Stimulated activated CD8-positive, alpha-beta memory T cell treated with anti-CD3 and anti-CD28 coated beads, Interleukin-7, amount 100 ng/mL, for 1 hour (primary cell): ENCODE measurements at places on chromosomes 7 and 10.

DNA sequence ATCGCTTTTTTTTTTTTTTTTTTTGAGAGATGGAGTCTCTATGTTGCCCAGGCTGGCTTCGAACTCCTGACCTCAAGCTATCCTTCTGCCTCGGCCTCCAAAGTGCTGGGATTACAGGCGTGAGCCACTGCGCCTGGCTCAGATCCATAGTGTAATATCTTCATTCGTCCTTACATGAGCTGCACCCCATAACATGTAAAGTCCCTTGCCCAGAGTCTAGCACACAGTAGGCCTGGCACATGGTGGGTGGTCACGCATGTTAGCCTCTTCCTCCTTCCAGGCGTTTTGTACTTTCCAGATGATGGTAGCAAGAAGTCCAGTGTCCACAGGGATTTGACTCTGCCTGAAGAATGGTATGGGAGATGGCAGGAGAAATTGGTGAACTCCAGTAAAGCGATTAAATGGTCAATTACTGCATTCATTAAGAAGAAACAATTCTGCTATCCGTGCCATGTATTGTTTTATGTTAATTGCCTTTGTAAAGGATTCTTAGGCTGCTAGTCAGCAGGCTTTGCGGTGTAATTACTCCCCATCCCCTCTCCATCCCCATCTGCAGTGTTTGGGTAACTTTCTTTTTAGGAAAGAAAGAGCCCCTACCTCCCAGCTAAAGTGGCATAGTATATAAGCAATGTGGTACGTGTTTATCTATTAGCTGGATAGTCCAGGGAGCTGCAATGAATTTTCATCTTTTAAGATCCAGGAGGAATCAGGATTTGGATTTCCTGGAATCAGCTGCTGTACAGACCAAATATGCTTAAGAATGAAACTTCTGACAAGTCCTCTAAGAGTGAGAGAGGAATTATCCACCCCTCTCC, 1.2 kb downstream of the TPST1 start:
- DNase-seq = no peak

GRCh38 chr7:15527648-15528047, 34.2 kb downstream of the AGMO start:
- DNase-seq = no peak

- DNase-seq = no peak
Measured at GRCh38 chr10:79274279-79275104, 72.8 kb upstream of the PPIF start.

DNA sequence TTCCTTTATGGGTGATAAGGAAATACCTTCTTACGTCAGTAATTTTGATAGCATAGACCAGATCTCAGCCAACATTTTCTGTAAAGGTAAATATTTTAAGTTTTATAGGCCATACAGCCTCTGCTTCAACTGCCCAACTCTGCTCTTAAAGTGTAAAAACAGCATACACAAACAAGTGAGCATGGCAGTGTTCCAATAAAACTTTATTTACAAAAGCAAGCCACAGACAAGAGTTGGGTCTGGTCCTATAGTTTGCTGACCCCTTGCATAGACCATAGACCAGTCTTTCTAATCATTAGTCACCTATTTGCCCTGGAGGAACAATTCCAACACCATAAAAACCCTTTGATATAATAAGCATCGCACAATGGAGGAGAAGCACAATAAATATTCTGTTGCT, 398.8 kb downstream of the SFMBT2 start:
- DNase-seq = no peak

GRCh38 chr7:50214126-50214670, 90.3 kb upstream of the IKZF1 start:
- no peak for DNase-seq

DNA sequence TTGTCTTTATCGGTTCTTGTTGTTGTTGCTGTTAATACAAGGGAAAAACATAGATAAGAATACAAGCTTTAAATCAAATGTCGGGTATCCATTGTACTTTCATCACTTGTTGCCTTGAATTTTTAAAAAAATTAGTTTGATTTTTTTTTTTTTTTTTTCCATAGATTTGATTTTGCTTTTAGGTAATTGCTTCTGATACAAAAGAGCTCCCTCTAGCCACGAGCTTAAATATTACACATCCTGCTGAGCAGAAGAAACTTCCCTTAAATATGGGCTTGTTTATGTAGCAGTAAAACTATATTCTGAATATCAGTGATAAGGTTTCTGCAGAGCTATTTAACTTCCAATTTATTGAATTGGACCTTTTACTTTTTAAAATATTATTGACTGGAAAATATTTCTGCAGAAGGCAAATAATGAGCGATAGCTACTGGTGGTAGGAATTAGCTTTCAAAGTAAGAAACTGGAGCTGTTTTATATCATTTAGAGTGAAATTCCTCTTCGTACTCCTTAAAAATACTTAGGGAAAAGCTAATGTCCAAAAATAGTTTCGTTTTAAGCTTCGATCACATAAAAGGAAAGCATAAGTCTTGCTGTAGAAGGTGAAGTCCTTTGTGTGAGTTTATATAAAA, 216.9 kb downstream of the POLR1F start:
- no peak for DNase-seq

DNA sequence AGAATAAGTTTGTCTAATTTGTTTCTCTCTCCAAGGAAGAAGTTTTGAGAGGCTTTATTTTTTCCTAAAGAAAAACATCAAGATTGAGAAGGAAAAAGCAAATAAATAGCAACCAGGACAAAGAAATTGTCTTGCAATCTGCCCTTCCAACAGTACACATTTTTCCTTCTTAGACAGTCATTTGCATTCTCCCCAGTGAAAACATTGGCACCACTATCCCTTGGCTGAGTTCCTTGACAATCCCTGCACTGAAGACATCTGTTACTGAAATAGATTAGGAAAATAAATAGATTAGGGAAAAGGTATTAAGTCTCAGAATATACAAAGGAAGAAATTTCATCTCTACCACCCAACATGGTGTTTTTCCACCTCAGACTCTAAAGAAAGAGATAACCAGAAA, 12.2 kb upstream of the TMEM243 start:
- no peak for DNase-seq

- DNase-seq = no peak
Measured at GRCh38 chr10:49690698-49691356, 11.4 kb downstream of the C10orf53 start.

- no peak for DNase-seq
Measured at GRCh38 chr7:80821771-80822319, 97.0 kb downstream of the SEMA3C start.

DNA sequence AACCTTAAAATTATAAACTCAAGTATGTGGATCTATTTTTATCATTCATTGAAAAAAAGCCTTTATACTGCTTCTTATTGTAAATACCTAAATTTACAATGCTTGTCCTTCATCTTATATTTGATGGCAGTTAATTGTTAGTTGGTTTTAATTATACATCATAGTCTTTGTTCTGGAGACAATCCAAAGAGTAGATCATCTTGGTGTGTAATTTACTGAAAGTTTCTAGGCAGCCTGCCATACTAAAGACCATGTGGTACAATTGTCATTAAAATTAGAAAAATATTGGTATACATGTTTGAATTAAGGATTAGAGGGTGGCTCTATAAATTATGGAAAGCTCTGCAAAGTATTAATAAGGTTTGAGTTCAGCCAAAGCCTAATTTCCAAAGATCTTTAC, 231.4 kb downstream of the KCND2 start:
- no peak for DNase-seq

GRCh38 chr7:94395141-94396036, 694 bp downstream of the COL1A2 start:
- no peak for DNase-seq
